Daoy (cell line): ENCODE measurements at places on chromosomes 13 and 19. TPM values are rescaled to one million over a fixed set of nuclear protein-coding genes. Genes with fewer than 3 reads are reported as not detected.

Gene ABCA7
- total RNA-seq, result 0.89 and 0.97 TPM in 2 replicates

DNA sequence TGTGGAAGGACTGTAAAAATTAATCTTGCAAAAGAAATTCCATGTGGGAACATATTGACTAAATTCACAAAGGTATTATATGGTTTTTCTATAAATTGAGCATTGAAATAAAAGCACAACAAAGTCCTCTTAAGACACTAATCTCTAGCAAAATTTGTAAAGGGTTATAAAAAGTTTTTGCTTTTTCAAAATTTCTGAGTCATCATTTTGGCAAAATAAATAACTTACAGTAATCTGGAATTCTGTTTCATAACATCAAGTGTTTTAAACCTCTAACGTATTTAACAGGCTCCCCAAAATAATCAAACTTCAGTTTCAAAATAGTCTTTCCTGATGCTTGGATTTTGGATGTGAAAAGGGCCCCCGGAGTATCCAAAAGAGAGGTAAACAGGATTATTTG, 26.0 kb downstream of the MED4 start:
- DNase-seq, result no peak

Gene PTGIR
- total RNA-seq, result 0.12 and 0.34 TPM in 2 replicates

Gene OR4F17
- not detected in 2 replicates for total RNA-seq

GRCh38 chr13:40679480-40679985, 13.1 kb upstream of the FOXO1 start:
- DNase-seq, result no peak

Gene ADGRE1
- total RNA-seq, result 11.5 and 15.8 TPM in 2 replicates

Gene ZNF426
- 8.7 and 9.8 TPM in 2 replicates for total RNA-seq

DNA sequence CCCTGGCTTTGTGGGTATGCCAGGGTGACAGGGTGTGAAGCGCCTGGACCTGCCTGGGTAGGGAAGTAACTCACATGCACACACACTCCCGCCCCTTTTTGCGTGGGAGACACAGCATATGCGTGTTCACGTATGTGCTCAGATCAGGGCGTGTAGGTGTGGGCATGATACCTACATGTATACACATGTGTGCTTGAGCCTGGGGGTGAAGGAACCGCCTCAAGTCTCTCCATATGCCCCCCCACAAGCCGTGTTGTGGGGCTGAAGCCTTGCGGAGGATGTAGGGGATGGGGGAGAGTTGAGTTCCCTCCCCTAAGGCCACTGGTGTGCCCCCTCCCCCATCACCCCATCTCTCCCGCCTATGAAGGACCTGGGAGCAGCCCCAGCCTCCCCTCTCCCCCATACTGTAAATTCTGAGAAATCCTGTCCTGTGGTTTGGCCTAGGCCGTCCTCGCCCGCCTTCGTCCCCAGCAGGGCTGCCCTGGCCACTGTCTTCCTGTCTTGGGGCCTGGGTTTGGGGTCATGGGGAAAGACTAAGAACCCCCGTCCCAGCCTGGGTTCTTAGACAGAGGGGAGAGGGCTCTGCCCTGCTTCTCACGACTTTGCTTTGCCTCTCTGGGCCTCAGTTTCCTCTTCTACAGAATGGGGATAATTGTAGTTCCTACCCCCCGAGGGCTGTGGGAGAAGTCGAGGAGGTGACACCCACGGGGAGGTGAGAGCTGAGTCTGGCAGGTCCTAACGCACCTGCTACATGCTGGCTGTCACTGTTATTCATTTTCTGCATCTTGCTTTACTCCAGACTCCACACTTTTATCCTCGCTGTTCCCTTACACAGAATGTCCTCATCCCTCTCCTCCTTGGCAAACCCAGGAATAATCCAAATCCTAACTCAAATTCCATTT, 14.3 kb downstream of the ACTL9 start:
- DNase-seq, result no peak

Gene ZNF560
- 4.6 and 5.5 TPM in 2 replicates for total RNA-seq

DNA sequence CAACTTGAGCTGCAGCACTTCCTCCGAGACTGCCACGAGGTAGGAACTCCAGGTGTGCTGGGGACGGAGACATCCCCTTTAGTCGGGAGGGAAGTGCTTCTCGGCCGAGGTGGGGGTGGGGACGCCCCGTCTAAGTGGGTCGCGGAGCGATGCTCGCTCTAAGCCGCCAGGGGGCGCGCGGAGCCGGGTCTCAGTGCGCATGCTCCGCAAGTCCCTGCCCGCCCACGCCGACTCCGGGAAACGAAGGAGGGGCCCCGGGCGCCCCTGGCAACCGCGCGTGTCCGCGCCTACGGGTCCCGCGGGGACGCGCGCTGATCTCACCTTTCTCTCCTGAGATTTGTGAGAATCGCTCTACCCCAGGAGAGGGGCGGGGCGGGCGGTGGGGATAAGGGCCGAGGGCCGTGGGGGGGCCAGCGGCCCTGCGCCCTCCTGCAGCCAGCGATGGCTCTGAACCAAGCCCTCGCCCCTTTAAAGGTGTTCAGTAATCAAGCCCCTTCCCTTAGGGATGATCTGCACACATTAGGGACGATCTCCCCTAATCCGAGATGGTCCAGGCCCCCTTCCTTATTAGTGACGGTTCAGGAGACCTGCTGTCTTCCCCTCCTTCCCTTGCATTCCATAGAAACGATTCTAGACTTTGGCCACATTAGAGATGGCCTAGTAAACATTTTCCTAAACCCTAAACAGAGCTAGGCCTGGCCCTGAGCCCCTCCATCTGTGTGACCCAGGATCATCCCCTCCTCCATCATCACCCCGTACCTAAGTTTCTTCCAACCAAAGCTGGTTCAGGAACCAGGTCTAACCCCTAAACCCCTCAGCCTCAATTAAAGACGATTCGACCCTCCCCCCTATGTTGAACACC, 47.3 kb upstream of the SHKBP1 start:
- peak; percentile 87 for DNase-seq

DNA sequence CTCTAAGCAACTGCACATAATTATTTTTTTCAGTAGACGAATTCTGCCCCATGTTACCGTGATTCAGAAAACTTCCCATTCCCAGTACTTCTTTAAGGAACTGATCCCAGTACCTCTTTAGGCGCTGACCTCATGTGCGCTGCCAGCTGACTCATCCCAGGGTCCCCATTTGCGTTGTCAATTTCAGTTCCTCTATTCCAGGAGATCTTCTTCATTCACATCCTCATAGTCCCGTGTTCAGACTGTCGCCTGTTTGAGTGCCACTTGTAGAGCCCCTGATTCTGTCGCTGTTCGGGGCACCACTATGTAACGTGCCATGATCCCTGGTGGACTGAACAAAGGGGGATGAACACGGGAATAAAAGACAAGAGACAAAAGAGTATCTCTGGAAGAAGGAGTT, 16.4 kb downstream of the FPR3 start:
- DNase-seq, result no peak
